ENCODE measurements at places on chromosomes 1 and 21. TPM values are rescaled to one million over a fixed set of nuclear protein-coding genes. Genes with fewer than 3 reads are reported as not detected.

GRCh38 chr1:229717786-229718576 is 91.9 kb downstream of the URB2 start:
- DNase-seq, result peak; percentile 62

GRCh38 chr1:64917328-64917861 is 49.0 kb downstream of the JAK1 start:
- peak; percentile 32 for DNase-seq

DNA sequence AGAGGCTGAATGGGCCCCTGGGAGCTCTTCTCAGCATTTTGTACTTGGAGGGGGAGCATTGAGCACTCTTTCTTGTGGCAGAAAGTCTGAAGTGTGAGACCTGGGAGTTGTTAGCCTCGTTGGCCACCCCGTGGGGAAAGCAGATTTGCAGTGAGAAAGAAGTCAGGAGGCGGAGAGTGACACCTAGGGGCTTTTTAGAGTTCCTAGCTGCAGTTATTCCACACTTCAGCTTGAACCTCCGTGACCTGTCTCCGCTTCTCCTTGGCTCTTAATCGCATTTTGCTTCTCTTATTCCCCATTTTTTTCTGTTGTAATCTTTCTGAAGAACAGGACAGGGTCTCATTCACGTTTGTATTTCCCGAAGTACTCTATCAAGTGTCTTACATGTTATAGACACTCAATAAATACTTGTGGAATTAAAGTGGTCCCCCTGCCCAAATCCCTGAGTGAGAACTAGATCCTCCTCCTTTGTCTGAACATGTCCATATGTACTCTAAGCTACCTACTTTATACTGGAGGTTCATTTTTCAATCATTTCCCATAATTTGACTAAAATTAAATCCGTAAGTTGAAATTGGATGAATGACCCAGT is 14.5 kb upstream of the C1orf141 start:
- peak; percentile 62 for DNase-seq

DNA sequence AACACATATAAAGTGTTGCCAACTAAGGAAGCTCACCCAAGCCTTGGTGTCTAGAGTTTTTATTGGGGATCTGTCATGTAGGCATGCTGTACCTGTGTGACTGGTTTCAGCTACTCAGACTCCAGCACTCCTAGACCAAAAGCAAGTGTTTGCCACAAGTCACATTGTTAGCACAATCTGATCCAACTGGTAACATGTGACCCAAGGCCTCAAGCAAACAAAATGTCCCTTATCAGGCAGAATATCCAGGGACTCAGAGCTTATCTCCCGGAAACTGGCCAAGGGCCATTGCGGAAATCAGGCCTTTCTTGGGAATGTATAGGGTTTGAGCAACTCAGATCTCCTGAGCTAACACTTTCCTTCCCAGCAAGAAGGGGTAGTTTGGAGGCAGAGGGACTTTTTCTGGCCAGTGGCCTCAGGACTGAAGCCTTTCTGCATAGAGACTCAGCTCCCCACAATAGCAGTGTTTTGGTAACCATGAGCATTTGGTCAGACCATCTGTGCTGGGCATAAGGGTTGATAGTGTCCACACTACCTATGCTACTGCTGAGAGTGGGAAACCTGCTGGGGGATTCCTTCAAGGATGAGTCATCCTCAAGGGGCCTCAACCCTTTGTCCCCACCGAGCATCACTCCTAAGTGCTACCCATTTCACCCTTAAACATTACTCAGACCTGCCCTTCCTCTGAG is 29.6 kb downstream of the NHLH2 start:
- no peak for DNase-seq

- no peak for DNase-seq
Observed at GRCh38 chr1:61028136-61028535, 54.2 kb upstream of the NFIA start.

- DNase-seq, result no peak
Observed at GRCh38 chr21:36511484-36512220, 31.7 kb upstream of the CLDN14 start.

DNA sequence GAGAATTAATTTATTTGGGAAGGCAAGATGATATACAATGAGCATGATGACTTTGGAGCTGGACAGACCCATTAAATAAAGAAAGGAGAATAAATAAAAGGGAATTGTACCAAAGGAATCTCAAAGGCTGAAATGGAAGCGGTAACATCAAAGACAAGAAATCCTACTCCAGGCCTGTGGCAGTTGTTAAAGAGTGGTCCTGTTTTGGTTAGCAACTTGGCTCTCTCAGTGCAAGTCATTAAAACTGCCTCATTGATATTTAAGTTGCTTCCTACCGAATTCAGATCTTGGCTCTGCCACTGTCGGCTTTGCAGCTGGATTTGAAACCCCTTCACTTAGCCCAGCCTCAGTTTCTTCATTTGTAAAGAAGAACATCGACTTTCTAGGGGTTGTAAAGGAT is 10.1 kb downstream of the TGFB2 start:
- DNase-seq, result no peak

- no peak for DNase-seq
Observed at GRCh38 chr1:214259353-214259977, 21.5 kb upstream of the SMYD2 start.

DNA sequence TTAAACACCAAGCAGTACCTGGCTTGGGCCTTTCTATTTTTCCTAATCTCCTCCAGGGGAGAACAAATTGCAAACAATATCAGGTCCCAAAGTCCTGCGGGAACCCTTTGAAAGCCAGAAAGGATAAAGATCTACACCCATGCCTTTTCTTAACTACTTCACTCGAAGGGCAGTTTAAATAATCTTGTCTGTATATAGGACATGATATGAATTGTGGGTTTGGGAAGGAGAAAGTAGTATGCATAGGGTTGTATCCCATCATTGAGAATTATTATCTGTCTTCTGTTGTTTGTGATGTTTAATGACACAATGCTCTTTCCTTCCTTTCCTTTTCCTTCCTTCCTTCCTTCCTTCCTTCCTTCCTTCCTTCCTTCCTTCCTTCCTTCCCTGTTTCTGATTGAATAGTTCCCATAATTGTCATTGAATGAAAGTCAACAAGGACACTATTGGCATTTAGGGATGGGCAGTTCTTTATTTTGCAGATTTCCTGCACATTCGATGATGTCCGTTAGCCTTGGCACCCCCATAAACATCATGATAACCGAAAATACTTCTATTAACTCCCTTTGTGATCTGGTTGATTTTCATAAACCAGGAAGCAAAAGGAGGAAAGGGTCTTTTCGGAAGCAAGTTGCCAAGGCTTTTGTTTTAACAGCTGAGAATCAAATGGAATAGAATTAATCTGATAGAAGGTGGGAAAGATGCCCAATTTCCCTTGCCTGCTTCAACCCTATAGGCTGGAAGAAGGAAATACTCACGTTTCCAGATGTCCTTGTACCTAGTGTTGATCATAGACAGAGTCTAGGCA is 141.3 kb downstream of the ATG4C start:
- no peak for DNase-seq

DNA sequence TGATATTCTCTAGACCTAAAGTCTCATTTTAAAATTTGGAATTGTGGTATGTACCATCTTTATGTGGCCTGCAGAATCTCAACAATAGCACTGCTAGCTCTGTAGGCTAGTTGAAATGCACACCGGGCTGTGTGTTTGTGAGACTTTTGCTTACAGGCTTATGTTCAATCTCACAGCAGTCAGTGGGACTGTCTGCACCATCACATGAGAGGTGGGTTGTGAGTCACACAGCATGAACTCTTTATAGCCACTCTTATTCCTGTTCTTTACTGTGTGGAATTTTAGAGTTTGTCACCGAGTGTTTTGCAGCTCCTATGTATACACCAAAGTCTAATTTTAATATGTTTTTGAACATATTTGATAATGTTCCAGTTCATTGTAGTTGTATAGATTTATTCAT is 74.6 kb downstream of the RASAL2 start:
- no peak for DNase-seq

DNA sequence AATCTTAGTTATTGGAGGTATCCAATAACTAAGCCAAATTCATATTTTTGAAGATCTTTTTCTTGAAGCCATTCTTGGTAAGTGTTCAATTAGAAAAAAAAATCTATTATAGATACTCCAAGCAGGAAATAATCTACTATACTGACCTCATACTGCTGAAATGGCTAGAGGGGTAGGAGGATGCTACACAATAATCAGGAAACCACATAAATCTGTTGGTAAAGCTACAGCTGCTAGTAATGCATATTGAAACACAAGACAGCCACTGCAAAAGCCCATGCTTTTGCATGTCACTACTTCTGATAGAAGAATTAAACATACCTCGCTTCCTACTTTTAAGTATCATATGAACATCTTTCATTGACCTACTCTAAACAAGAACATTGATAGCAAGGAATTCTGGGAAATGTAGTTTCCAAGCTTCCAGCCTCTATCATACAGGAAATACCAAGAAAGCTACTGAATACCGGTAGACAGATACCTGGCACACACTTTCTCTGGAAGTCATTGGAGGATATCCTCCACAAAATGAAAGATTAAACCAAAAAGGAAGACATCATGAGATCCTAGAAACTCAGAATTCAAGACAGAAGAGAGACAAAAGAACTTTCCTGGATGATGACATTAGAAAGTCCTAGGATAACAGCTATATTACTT is 103.0 kb upstream of the VAV3 start:
- DNase-seq, result no peak

GRCh38 chr1:185158800-185159199 is 1.8 kb downstream of the SWT1 start:
- DNase-seq, result no peak

DNA sequence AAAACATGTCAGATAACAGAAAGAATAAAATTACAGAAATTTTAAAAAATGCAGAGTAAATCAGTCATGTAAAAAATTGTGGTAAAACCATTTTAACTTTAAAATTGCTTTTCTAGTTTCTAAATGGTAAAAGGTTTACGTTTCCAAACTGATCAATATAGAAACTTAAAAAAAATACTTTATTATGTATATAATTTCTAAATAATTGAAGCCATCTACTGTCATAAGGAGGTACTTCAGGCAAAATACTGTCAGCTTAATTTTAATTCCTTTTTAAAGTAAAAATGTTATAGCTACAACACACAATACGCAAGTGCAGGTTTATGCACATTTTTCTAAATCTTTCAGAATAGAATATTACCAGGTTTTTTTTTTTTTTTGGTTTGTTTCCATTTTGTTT is 159.9 kb downstream of the HFM1 start:
- no peak for DNase-seq

DNA sequence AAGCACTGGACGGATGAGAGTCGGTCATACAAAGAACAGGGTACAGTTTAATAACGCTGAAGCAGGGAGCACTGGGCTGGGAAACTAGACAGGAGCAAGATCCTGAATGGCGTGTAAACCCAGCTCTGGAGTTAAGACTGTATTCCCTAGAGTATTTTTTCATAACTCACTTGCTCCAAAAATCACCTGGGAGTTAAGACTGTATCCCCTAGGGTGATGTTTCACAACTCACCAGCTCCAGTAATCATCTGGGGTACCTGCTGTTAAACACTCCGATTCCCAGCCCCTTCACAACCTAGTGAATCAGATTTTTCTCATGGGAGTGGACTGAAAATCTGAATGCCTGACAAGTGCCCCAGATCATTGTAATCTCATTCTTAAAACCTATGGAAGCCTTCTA is 123.2 kb downstream of the MAB21L3 start:
- DNase-seq, result no peak

DNA sequence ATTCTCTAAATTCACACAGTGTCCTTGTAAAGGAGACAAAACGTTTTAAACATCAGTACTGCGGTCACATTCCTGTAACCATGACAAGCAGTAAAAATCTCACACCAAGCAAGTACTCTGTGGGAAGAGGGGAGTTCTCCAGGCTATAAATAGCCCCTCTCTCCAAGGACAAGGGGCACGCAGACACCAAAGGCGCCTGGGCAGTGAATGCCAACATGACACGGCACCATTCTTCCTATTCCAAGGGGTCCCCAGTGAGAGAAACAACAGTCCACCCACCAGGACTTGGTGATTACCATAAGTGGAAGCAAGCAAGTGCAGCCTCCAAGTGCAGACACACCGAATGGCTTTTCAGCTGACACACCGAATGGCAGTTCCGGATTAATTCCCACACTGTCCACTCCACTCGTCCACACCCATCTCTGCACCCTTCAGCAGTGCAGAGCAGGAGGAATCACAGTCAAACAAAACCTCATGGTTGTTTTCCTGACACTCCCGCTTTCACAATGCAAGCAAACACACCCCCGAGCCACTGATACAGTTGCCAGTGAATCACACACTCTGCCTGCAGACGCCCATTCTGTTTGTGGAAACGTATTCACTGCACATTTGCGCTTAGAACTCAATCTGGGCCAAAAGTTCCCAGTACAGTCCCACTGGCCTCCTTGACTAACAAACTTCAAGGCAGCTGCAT is 1.8 kb downstream of the PTTG1IP start:
- DNase-seq, result no peak

DNA sequence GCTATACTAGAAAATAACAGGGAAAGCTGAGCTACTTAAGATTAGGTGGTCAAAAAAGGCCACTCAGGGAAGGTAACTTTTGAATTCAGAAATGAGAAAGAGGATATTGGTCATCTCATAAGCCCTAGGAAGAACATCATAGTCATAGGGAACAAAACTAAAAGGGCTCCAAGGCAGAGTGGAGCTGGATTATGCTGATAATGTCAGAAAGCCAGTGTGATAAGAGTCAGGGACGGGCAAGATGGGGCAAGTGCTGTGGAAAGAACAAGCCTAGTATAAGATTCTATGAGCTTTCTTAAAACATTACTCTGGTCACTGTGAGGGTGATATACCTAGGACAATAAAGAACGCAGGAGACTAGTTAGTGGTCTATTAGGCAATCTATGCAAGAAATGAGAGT is 106.6 kb downstream of the DUSP10 start:
- no peak for DNase-seq

GRCh38 chr1:179984101-179984500 is 29.5 kb downstream of the CEP350 start:
- no peak for DNase-seq

DNA sequence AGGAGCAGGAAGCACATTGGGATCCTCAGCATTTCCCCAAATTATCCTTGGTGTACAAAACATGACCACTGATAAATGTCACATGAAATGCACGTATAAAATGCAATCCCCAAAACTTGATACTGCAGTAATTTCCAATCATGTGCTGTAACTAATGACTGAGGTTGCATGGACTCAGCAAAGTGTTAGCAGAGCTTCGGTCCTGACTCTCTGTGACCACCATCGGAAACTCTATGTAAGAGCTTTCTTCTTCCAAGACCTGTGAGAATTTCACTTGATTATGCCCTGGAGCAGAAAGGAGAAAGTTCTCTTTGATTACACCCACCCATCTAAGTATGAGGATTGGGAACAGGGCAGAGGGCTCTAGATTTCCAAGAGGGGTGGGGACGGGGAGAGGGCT is 908 bp downstream of the CD53 start:
- no peak for DNase-seq

GRCh38 chr1:3453203-3453761 is 1.2 kb upstream of the ARHGEF16 start:
- peak; percentile 60 for DNase-seq

NHLH1 gene
- polyA plus RNA-seq, result 0.55 TPM

FBLIM1 gene
- polyA plus RNA-seq, result 33.0 TPM

MRTO4 gene
- 25.6 TPM for polyA plus RNA-seq

C1QA gene
- 26.3 TPM for polyA plus RNA-seq

SLC45A3 gene
- not detected for polyA plus RNA-seq

THEM5 gene
- 0.35 TPM for polyA plus RNA-seq

FAM163A gene
- polyA plus RNA-seq, result 0.20 TPM

TTC24 gene
- polyA plus RNA-seq, result not detected

CC2D1B gene
- 18.5 TPM for polyA plus RNA-seq

GNAT2 gene
- not detected for polyA plus RNA-seq

Measured in muscle of arm (tissue), 14 donors.